ENCODE measurements at places on chromosomes 13 and 19.
A peak's percentile ranks its signal among the peaks of the same experiment; 100 is the strongest.

- no peak for DNase-seq
Observed at GRCh38 chr19:52258426-52258825, 11.0 kb upstream of the ZNF766 start.

- DNase-seq = no peak
Observed at GRCh38 chr19:27746691-27747380, 1466.1 kb downstream of the UQCRFS1 start.

DNA sequence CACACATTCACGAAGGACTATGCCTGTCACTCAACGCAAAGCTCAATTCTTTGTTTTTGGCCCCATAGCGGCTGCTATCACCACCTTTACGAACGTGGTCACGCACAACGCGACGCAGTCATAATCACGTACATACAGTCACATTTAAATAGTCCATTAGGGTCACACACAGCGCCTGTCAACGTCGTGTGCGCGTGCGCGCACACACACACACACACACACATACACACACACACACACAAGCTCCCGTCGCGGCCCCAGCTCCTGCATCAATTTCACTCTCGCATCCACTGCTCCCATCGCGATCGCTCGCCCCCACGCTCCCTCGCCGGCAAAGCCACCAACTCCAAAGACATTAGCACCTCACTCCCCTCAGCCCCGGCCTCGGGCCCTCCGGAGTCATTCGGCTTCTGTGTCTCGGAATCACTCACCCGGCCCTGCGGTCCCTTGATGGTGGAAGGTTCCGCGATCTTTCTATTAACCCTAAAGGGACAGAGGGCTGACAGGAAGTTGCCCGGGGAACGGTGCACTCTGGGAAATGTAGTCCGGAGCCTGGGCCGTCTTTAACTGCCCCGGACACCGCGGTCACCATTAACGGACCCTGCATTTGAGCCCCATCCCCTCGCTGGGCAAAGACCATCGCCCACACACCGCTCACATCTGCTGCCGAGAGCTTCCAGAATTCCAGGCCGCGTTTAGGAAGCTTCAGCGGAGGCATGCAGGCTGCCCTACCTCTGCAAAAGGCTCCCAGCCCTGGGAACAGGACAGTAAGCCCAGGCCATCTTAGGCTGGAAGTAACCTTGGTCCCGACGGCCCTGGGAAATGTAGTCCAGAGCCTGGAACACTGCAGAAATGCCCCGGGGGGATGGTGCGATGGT is at the start of gene ZNF790:
TSS of gene ZNF790 (minus strand) at position 482 of the 878 bp plus-strand sequence. CDS start 12,768 bp downstream, outside the sequence.
- peak; percentile 73 for DNase-seq

DNA sequence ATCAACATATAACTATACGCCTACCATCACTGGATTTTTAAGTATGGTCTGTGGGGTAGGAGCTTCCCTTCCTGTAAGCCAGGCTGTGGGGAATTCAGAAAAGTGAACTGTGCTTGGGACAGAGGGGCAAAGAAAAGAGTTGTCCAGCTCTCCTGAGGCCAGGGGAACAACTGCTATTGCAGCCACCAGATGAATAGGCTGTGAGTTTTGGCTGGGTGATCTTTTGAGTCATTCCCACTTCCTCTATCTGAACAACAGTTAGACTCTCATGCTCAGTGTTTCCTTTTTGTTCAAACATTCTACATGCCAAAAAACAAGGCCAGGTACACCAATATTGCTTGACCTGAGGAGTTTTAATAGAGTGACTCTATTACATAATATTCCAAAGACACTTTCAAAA is 426.2 kb upstream of the DACH1 start:
- DNase-seq = no peak

GRCh38 chr19:56076498-56076897 is 44.6 kb downstream of the ZNF787 start:
- DNase-seq = no peak

Measured in activated CD4-positive, alpha-beta T cell treated with anti-CD3 and anti-CD28 coated beads for 1 hour (primary cell).